ENCODE measurements at places on chromosomes 3 and 15.

GRCh38 chr15:85872125-85872524 lies 77.4 kb upstream of the KLHL25 start:
- no peak for DNase-seq

GRCh38 chr3:69299344-69299743 lies 86.5 kb downstream of the FRMD4B start:
- no peak for DNase-seq

- DNase-seq: no peak
These were observed 223.6 kb upstream of the CTNNB1 start for GRCh38 chr3:40975711-40976121.

DNA sequence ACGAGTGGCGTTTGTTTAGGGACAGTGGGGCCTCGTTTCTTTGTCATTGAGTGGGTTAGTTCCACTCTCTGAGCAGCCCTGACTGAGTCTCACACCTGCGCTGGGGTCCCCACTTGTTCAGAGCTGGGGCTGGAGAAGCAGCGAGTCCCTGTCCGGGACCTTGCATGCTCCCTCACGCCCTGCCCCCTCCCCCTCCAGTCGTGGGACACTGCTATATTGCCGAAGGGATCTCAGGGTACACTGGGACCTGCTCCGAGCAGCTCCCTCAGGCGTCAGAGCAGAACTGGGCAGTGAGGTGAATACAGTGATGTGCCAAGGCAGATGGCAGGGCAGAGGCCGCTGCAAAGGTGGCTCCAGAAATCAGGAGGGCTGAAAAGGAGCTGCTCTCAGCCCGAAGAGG lies 59.9 kb upstream of the KLF13 start:
- no peak for DNase-seq

- DNase-seq: no peak
These were observed 7.6 kb upstream of the PPP1R2 start for GRCh38 chr3:195550723-195551122.

- no peak for DNase-seq
These were observed 7.5 kb upstream of the PHLDB2 start for GRCh38 chr3:111851511-111851954.

DNA sequence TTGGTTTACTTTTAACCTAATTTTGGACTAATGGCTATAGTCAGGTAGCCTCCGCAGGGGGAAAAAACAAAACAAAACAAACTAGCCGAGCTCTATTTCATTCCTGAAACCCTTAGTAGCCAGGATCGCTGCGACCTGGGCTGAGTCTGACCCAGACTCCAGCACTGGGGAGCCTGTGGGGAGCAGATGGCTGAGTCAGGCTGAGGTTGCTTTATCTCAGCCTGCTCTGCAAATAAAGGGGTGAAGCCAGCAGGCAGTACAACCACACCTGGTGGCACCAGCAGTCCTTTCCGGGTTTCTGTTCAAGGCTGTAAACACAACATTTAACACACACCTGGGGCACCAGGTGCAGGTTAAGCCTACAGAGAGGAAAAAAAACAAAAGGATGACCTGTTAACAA lies 27.3 kb downstream of the ABHD2 start:
- DNase-seq: peak; percentile 75

GRCh38 chr3:11291808-11292207 lies 19.6 kb downstream of the ATG7 start:
- DNase-seq: peak; percentile 71

DNA sequence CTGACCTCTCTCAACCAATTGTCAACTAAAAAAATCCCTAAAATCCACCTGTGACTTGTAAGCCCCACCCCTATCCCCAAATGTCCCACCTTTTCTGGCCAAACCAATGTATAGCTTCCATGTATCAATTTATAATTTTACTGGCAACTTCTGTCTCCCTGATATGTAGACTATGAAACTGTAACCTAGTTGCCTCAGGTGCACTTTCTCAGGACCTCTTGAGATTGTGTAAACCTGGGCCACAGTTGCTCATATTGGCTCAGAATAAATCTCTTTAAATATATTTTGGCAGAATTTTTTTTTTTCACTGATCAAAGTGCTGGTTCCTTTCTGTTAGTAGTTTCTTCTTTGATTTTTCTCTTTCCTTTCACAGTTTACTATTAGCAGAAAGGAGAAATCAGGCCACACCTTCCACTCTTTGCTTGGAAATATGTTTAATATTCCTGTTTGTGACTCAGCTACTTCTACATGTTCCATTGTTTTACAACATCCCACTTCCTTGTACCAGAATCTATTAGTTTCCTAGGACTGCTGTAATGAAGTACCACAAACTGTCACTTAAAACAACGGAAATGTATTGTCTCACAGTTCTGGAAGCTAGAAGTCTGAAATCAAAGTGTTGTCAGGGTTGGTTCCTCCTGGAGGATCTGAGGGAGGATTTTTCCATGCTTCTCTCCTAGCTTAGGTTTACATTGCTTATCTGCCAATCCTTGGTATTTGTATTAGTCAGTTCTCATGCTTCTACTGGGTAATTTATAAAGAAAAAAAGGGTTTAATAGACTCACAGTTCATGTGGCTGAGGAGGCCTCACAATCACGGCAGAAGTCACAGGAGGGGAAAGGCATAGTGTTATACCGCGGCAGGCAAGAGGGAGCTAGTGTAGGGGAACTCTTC lies 801.2 kb upstream of the ARPP21 start:
- no peak for DNase-seq

DNA sequence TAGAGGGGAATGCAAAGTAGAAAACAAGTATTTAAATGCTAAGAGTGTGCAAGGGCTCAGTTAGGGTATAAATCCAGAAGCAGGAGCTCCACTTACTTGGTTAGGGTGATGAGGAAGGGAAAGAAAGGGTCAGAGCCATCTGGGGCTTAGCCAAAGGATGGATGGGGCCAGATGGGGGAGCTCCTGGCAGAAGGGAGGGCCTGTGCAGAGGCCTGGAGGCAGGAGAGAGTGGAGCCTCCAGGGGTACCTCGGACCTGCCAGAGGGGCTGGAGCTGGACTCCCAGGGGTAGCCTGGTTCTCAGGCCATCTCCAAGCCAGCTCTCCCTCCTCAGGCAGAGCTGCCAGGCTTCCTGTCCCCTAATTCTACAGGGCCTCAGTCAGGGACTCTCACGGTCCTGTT lies 506.3 kb downstream of the SHQ1 start:
- no peak for DNase-seq

- peak; percentile 33 for DNase-seq
These were observed 135.1 kb upstream of the RASGRP1 start for GRCh38 chr15:38699633-38700230.
